Immature natural killer cell (primary cell): ENCODE measurements at places on chromosomes 12 and 14. TPM values are rescaled to one million over a fixed set of nuclear protein-coding genes. Genes with fewer than 3 reads are reported as not detected.

DNA sequence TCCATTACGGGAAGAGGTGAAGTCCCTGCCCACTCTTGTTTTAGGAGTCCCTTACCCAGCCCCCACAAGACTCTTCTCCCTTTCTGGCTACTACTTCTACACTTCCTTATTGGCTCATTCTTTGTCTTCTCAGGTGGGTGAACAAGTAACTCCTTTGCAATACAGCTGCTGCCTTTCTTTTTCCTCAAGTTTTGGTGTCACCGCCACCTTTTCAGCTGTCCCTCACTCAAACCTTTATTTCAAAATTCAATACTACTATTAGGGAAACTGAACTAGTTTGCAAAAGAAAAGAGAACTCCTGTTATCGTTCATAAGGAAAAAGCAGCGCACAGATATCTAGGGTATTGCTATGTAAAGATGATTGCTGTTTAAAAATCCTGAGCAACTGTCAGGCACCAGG, 6.1 kb downstream of the RSRC2 start:
- H3K4me1 ChIP-seq, result peaks cover 48% of the 10 kb centered on the region
- peaks cover 36% of the 10 kb centered on the region for H3K36me3 ChIP-seq
- H3K27ac ChIP-seq, result no peak overlapping the region

- H3K4me3 ChIP-seq, result no peak overlapping the region
- peaks cover 57% of the 10 kb centered on the region for H3K4me1 ChIP-seq
- DNase-seq, result no peak
- peaks cover 1% of the 10 kb centered on the region for H3K27me3 ChIP-seq
Measured at GRCh38 chr12:76533331-76533730, 26.2 kb downstream of the OSBPL8 start.

DNA sequence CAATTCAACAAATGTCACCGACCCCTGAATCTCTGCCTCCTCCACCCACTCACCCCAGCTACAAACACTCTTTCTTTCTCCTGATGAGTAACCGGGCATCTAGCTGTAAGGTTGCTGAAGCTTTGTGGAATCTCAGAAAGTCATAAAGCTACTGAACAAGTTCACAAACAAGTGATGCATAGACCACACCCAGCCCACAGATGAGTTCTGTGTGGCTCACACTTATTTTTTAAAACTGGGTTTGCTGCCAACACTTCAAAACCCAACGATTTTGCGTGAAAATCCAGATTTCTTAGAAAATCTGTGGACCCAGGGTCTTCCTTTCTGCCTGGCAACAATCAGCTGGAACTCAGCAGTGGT, 96.1 kb downstream of the APAF1 start:
- no peak overlapping the region for H3K27ac ChIP-seq
- no peak overlapping the region for H3K4me3 ChIP-seq
- H3K4me1 ChIP-seq, result peaks cover 4% of the 10 kb centered on the region
- no peak for DNase-seq
- H3K36me3 ChIP-seq, result peaks cover 2% of the 10 kb centered on the region
- peaks cover 3% of the 10 kb centered on the region for H3K27me3 ChIP-seq

DNA sequence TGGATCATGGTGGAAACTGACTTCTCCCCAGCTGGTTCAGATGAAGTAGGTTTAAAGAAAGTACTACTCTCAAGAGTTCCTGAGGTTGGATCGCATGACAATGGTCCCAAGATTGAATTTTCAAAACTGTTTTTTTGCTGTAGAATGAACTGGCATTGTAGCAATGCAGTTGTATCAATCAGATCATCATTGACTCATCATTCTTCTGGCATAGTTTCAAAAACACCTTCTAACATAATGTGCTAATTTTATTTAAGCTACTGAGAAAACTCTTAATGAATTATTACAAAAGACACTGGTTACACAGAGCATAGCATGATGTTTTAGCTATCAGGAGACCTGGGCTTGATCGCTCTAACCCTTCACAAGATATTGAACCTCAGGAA, 384.5 kb upstream of the DCN start:
- H3K4me3 ChIP-seq, result no peak overlapping the region
- H3K27me3 ChIP-seq, result no peaks in the 10 kb centered on the region
- no peak overlapping the region for H3K27ac ChIP-seq

Gene RERGL
- polyA plus RNA-seq, result not detected

GRCh38 chr12:12384571-12385340, 27.9 kb downstream of the BORCS5 start:
- H3K27me3 ChIP-seq, result peaks cover 17% of the 10 kb centered on the region
- peak overlapping the region; percentile 97 for H3K27ac ChIP-seq
- H3K4me3 ChIP-seq, result peak overlapping the region; percentile 68
- peak; percentile 63 for DNase-seq
- peaks cover 24% of the 10 kb centered on the region for H3K36me3 ChIP-seq

Gene CAPZA3
- not detected for polyA plus RNA-seq

DNA sequence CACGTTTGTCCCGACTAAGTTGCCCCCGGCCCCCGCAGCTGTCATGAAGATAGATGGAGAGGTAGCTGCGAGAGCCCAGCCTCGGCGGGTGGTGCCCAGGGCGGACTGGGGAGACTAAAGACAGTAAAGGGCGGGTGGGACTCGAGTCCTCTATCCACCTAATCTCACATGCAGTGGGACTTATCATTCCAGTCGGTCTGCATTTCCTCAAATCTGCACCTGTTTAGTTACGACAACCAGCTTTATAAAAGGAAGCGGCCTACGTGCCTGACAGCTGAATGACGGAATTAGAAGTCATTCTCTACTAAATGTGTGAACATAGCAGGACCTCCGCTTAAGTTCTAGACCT, 109.8 kb upstream of the EGLN3 start:
- peak overlapping the region; percentile 83 for H3K4me3 ChIP-seq
- H3K27me3 ChIP-seq, result peaks cover 2% of the 10 kb centered on the region
- DNase-seq, result no peak
- H3K36me3 ChIP-seq, result no peaks in the 10 kb centered on the region
- peak overlapping the region; percentile 80 for H3K27ac ChIP-seq

GRCh38 chr12:94074216-94074979, 74.0 kb upstream of the PLXNC1 start:
- DNase-seq, result no peak
- peaks cover 5% of the 10 kb centered on the region for H3K4me1 ChIP-seq
- H3K27ac ChIP-seq, result no peak overlapping the region
- peaks cover 6% of the 10 kb centered on the region for H3K27me3 ChIP-seq

GRCh38 chr12:71640316-71640715, 23.3 kb downstream of the ZFC3H1 start:
- no peaks in the 10 kb centered on the region for H3K27me3 ChIP-seq
- no peak overlapping the region for H3K27ac ChIP-seq
- no peak overlapping the region for H3K4me3 ChIP-seq
- DNase-seq, result no peak
- H3K4me1 ChIP-seq, result peaks cover 12% of the 10 kb centered on the region

DNA sequence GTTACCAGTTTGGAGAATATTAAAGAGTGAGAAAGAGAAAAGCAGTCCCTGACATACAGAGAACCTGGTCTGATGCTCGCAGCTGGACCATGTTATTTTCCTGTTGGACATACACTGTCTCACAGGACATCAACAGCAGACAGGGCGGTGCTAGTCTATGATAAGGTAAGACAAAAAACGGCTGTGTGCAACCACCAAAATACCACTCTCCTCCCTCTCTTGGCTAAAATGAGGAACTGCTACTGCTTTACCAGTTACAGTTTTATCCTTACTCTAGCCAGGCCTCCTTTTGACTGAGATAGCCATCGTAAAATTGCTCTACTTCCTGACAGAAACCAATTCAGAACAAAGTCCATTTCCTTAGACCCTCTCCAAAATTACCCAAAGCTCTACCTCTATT, 47.0 kb upstream of the ERGIC2 start:
- H3K4me3 ChIP-seq, result no peak overlapping the region
- H3K27me3 ChIP-seq, result peaks cover 4% of the 10 kb centered on the region
- no peaks in the 10 kb centered on the region for H3K4me1 ChIP-seq
- H3K27ac ChIP-seq, result no peak overlapping the region
- H3K36me3 ChIP-seq, result no peaks in the 10 kb centered on the region

GRCh38 chr12:96398424-96399119, 1.7 kb downstream of the CDK17 start:
- peaks cover 36% of the 10 kb centered on the region for H3K27me3 ChIP-seq
- peak overlapping the region; percentile 97 for H3K27ac ChIP-seq
- H3K4me1 ChIP-seq, result peaks cover 58% of the 10 kb centered on the region
- peak; percentile 20 for DNase-seq

DNA sequence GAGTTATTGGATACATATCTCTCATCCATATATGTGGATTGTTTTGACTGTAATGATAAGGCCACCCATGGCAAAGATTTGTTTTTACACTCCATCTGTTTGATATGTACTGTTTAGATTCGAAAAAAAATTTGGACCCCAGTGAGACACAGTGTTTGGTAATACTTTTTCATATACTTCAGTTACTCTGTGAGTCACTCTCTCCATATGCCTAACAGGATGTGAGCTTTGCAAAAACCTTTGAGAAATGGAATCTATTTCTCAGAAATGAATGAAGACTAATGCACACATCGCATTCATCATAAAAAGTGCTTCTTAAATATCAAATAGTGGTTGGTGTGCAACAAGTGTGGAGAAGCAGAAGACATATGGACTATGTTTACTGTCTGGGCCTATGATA, 781.5 kb downstream of the SLC6A15 start:
- H3K36me3 ChIP-seq, result no peaks in the 10 kb centered on the region
- no peaks in the 10 kb centered on the region for H3K4me1 ChIP-seq
- no peak overlapping the region for H3K27ac ChIP-seq
- H3K27me3 ChIP-seq, result no peaks in the 10 kb centered on the region

DNA sequence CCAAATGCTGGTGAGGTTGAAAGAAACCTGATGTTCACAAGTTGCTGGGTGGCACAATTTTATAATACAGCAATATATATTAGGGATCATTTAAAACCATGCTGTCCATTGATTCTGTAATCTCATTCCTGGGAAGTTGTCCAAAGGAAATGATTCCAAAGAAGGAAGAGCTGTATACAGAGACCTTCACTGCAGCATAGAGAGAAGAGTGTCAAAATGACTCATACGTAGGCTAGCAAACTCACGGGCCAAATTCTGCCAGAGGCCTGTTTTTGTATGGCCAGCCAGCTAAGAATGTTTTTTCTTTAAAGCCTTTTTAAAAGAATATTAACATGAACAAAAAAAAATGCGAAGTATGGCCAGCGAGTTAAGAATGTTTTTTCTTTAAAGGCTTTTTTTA, 69.2 kb upstream of the MED13L start:
- H3K36me3 ChIP-seq, result no peaks in the 10 kb centered on the region
- DNase-seq, result no peak

GRCh38 chr12:85057370-85057963, 21.3 kb downstream of the LRRIQ1 start:
- no peak overlapping the region for H3K4me3 ChIP-seq
- no peaks in the 10 kb centered on the region for H3K36me3 ChIP-seq
- DNase-seq, result no peak
- peaks cover 4% of the 10 kb centered on the region for H3K27me3 ChIP-seq
- H3K27ac ChIP-seq, result no peak overlapping the region

DNA sequence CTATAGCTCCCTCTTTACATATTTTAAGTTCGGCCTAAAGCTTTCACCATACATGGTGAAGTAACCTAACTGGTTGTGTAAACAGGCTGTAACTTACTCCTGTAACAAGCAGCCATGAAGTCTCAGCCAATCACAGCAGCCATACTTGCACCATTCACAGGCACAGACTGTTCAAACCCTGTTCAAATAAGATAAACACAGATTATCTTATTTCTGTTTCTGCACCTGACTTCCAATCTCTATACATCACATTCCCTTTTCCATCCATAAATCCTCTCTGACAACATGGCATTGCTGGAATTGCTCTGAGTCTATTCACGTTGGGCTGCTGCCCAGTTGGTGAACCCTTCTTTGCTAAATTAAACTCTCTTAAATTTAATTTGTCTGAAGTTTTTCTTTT, 34.5 kb upstream of the ARID2 start:
- H3K36me3 ChIP-seq, result no peaks in the 10 kb centered on the region
- no peak overlapping the region for H3K4me3 ChIP-seq
- H3K27ac ChIP-seq, result no peak overlapping the region
- no peak for DNase-seq
- peaks cover 2% of the 10 kb centered on the region for H3K27me3 ChIP-seq

DNA sequence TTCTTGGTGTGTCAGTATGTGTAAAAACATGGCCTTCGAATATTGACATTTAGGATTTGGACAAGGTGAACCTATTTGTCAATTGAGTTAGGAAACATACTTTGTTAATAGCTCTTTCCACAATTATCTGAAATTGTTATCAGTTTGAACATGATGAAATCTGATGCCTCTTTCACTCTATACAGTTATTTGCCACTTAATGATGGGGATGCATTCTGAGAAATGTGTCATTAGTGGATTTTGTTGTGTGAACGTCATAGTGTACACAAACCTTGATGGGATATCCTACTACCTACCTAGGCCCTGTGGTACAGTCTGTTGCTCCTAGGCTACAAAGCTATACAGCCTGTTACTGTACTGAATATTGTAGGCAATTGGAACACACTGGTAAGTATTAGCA, 4.8 kb downstream of the TULP3 start:
- no peaks in the 10 kb centered on the region for H3K36me3 ChIP-seq
- H3K27ac ChIP-seq, result no peak overlapping the region
- H3K4me1 ChIP-seq, result peaks cover 10% of the 10 kb centered on the region
- H3K4me3 ChIP-seq, result no peak overlapping the region

- H3K27ac ChIP-seq, result no peak overlapping the region
- peaks cover 11% of the 10 kb centered on the region for H3K27me3 ChIP-seq
- no peaks in the 10 kb centered on the region for H3K36me3 ChIP-seq
- no peak overlapping the region for H3K4me3 ChIP-seq
Measured at GRCh38 chr12:131832321-131833231, 4.4 kb downstream of the MMP17 start.

GRCh38 chr14:50740856-50741255, 72.8 kb upstream of the SAV1 start:
- H3K27ac ChIP-seq, result peak overlapping the region; percentile 60
- H3K4me3 ChIP-seq, result no peak overlapping the region
- DNase-seq, result no peak
- H3K27me3 ChIP-seq, result no peaks in the 10 kb centered on the region

- DNase-seq, result no peak
- H3K27me3 ChIP-seq, result peaks cover 10% of the 10 kb centered on the region
- peak overlapping the region; percentile 93 for H3K4me3 ChIP-seq
- peaks cover 11% of the 10 kb centered on the region for H3K36me3 ChIP-seq
Measured at GRCh38 chr14:23070262-23071129, 13.2 kb upstream of the CDH24 start.

- H3K27ac ChIP-seq, result no peak overlapping the region
- peaks cover 2% of the 10 kb centered on the region for H3K27me3 ChIP-seq
- no peak for DNase-seq
- H3K4me3 ChIP-seq, result no peak overlapping the region
- H3K36me3 ChIP-seq, result no peaks in the 10 kb centered on the region
Measured at GRCh38 chr12:92206596-92206995, 61.0 kb upstream of the BTG1 start.

DNA sequence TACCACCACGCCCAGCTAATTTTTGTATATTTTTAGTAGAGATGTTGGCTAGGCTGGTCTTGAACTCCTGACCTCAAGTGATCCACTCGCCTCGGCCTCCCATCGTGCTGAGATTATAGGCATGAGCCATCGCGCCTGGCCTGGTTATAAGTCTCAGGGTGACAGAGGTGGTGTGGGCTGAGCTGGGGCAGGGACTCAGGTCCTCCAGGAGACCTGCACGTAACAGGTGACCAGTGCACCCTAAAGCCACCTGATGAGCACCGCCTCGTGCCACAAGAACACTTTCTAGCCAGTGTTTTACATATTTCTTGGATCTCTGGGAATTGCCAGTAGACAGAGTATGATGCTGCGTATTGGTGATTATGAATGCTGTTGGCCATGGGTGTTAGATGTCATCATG, 136.5 kb upstream of the CPM start:
- H3K27me3 ChIP-seq, result peaks cover 2% of the 10 kb centered on the region
- H3K27ac ChIP-seq, result no peak overlapping the region
- H3K4me3 ChIP-seq, result no peak overlapping the region
- H3K4me1 ChIP-seq, result no peaks in the 10 kb centered on the region
- H3K36me3 ChIP-seq, result no peaks in the 10 kb centered on the region
